ENCODE measurements at places on chromosomes 13 and 19. TPM values are rescaled to one million over a fixed set of nuclear protein-coding genes. Genes with fewer than 3 reads are reported as not detected.

- DNase-seq: no peak
Observed at GRCh38 chr13:98879957-98880356, 97.9 kb downstream of the DOCK9 start.

DNA sequence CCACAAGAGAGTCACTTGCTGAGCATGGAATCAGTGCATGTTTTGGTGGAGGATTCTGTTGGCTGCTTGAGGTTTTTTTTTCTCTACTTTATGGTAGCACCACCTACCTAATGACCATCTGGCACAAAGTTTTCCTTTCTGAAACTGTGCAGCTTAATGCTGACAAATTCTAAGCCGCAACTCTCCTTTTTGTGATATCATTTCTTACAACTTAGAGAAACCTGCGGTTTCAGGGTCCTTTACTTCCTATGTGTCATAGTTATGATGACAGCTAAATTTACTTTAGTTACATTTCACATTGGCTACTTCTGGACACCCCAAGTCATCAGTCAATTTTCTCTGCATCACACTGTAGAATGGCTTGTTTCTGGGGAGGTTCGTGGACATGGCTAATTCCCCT, 115.4 kb upstream of the TMTC4 start:
- no peak for DNase-seq

DNA sequence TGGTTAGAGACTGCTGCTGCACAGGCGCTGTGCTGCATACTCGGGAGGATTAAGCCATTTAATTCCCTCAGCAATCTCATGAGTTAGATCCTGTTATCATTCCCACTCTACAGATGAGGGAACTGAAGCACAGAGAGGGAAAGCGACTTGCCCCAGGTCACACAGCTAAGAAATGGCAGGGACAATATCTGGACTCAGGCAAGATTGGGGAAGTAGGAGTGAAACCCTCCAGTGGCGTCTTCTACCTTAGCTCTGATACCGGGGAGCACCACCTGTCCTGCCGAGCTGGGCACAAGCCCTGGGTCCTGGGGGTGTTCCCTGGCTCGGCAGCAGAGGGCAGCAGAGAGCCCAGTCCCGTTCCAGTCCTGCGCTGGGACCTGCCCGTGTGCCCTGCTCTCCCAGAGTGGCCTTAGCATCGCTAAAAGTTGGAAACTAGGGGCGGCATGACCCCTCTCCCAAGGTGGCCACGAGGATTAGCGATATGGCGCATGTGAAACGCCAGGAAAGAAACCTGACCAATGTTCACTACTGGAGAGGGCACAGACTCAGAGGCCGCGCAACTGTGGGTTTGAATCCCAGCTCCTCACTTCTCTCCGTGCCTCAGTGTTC, 20.5 kb downstream of the CYTH2 start:
- DNase-seq: peak; percentile 85

DNA sequence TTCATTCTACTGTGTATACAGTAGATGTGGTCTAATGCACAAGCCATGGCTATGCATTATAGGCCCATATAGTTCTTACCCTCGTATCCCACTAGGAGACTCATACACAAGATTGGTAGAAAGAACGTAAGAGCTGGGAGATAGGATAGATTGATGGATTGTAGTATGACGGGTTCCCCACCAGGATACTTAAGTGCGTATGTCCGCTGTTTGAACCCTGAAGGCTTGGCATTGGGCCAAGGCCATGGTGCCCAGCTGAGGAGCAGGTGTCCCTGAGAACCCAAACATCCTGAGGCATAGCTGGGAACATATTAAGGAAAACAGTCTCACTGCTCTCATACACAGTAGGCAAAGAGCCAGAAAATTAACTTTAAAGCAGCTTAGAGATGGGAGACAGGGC, 617.5 kb upstream of the KLF12 start:
- DNase-seq: no peak

DNA sequence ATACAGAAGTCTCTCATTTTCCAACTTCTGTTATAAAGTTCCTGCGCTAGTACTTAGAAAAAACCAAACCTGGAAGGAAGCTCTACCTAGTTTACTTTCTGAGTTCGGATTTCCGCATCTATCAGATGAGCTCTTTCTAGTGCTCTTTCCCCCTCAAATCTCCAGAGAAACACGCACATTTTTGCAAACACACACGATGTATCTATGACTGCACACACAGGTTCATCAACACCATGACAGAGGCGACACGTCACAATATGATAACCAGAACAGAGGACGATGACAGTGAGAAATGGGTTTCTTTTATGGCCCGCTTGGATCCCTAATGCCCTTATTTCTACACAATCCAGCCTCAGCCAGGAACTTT, 629 bp upstream of the LRRC63 start:
- DNase-seq: no peak

DNA sequence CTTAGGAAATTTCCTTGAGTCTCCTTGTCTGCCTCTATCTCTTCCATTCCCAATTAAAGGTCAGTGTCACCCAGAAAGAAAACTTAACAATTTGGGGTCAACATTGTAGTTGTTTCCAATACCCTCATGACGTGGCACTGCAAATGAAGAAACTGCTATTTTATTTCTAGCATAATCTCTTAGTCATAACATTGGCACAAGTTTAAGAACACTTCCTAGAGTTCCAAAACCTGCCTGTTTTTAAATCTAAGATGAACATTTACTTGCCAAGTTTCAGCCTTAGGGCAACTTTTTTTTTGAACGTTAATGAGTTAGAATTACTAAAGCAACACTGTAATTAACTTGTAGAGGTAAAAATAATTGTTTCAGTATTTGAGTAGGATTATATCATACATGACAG, 108.0 kb downstream of the LMO7 start:
- DNase-seq: no peak

- DNase-seq: no peak
Observed at GRCh38 chr19:17673937-17674799, 14.0 kb downstream of the UNC13A start.

GRCh38 chr19:3591876-3592613, 6.8 kb downstream of the GIPC3 start:
- no peak for DNase-seq

DNA sequence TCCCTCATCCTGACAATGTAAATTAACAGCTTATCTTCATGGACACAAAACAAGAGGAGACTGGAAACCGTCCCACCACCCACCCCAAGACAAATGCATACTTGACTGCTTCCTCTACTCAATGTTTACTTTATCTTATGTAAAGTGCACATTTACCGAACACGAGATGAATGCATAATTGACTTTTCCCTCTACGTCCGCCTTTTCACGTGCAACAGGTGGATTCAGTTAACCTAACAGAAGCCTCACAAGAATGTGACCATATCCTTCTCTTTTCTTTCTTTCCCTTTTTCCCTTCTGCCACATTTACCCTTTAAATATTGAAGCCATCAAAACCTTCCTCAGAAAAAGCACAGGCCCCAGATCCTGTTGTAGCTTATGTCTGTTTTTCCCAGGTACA, 468.0 kb downstream of the UQCRFS1 start:
- DNase-seq: no peak

- DNase-seq: no peak
Observed at GRCh38 chr13:95201814-95202651, 99.2 kb downstream of the ABCC4 start.

DNA sequence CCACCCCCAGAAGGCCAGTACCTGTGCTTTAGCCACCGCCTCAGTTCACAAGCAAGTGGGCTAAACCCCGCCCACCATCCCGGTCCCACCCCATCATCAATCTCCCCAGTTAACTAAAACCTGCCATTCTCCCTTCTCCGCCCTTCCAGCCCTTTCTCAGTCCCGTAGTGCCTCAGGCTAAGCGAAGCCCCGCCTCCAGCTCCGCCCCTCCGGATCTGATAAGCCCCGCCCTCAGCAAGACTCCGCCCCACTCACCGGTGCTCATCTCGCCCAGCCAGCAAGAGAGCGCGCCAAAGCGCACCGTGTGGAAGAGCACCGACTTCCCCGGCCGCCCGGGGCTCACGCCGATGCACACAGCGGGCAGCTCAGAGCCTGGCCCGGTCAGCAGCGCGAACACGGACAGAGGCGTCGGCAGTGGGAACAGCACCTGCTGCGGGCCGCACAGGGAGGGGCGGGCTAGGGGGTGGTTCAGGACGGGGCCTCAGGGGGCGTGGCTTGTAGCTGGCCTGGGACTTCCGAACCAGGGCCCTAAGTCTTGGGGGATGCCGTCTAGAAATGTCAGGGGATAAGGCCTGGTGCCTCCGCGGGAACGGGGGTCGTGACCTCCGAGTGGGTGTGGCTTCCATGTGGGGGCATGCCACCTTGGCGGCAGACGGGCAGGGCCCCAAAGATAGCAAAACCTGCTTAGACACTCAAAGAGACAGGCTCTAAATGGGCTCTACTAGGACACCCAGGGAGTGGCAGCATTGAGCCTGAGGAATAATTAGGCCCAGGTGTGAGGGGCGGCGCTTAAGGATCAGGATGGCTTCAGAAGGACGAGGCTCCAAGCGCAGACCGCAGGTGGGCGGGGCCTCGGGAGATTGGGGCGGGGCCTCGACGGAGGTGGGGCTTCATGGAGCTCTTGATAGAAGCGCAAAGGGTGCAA, 21.4 kb downstream of the MAP4K1 start:
- no peak for DNase-seq

- no peak for DNase-seq
Observed at GRCh38 chr13:43782686-43783085, 4.1 kb downstream of the ENOX1 start.

GRCh38 chr19:43452582-43452981, 12.8 kb downstream of the LYPD3 start:
- no peak for DNase-seq

GRCh38 chr19:2043251-2043641, 7.8 kb downstream of the MKNK2 start:
- peak; percentile 77 for DNase-seq

- peak; percentile 66 for DNase-seq
Observed at GRCh38 chr13:43664700-43665191, 122.0 kb downstream of the ENOX1 start.

- DNase-seq: no peak
Observed at GRCh38 chr13:113509989-113510388, 19.5 kb upstream of the DCUN1D2 start.

DNA sequence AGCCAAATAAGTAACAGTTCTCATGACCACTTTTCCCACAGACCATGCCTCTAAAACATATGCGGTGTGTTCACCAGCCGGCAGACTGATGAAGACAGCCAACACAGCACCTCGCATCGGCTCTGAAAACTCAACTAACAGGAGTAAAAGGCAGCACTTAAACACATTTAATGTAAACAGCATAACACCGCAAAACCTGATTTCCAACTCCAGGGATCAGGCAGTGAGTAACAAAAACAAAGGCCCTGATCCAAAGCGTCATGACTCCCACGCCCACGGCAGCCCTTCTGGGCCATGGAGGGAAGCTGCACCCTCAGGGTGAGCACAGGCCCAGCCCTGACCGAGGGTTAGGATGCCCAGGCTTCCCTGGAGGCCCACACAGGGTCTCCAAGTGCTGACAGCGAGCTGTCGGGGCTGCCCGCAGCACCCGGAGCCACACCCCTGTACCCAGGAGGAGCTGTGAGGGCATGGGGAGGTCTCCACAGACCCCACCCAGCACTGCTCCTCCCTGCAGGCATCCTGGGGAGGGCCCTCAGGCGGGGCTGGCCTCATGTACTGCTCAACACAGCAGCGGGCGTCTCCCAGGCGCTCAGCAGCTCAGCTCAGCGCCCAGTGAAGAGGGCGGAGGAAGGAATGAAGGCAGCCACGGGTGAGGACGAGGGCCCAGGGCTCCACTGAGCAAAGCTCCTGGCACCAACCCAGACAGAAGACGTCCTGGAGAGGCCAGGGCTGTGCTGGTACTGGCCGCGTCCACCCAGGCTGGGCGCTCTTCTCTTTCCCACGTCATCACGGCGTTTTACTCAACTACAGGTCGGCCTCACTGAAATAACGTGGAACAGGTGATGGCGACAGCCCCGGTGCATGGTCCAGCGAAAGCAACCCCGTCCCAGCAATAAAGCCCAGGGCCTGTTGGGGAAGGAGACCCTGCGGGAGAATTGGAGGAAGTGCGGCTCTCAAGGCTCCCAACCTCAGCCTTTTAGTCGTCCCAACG, 53.7 kb downstream of the RASA3 start:
- DNase-seq: peak; percentile 71

GRCh38 chr13:42380420-42381164, 108.6 kb downstream of the AKAP11 start:
- DNase-seq: no peak

DNA sequence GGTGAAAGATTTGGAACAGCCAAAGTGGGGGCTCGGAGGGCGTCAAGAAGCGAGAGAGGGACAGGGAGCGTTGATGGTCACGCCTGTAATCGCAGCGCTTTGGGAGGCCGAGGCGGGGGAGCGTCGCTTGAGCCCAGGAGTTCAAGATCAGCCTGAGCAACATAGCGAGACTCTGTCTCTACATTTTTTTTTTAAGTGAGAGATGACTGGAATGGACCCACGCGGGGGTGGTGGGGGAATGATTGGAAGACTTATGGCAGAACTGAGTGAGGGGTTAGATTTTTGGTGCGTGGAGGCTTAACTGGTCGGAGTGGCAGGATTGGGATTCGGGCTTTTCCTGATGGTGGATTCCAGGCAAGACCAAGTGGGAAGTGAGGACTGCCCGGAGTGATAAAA, 725 bp downstream of the PSMD8 start:
- no peak for DNase-seq

DNA sequence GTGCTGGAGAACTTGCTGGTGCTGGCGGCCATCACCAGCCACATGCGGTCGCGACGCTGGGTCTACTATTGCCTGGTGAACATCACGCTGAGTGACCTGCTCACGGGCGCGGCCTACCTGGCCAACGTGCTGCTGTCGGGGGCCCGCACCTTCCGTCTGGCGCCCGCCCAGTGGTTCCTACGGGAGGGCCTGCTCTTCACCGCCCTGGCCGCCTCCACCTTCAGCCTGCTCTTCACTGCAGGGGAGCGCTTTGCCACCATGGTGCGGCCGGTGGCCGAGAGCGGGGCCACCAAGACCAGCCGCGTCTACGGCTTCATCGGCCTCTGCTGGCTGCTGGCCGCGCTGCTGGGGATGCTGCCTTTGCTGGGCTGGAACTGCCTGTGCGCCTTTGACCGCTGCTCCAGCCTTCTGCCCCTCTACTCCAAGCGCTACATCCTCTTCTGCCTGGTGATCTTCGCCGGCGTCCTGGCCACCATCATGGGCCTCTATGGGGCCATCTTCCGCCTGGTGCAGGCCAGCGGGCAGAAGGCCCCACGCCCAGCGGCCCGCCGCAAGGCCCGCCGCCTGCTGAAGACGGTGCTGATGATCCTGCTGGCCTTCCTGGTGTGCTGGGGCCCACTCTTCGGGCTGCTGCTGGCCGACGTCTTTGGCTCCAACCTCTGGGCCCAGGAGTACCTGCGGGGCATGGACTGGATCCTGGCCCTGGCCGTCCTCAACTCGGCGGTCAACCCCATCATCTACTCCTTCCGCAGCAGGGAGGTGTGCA, 587 bp downstream of the S1PR4 start:
- DNase-seq: no peak

GRCh38 chr13:32650705-32651311, 64.6 kb downstream of the PDS5B start:
- no peak for DNase-seq

GRCh38 chr13:43731296-43731695, 55.5 kb downstream of the ENOX1 start:
- DNase-seq: no peak

SMIM44 gene
- not detected for total RNA-seq

PGLYRP2 gene
- total RNA-seq: not detected

GDF15 gene
- total RNA-seq: 2.4 TPM

UBL3 gene
- total RNA-seq: 40.2 TPM

KPTN gene
- total RNA-seq: 4.7 TPM

DLL3 gene
- not detected for total RNA-seq

CYP2S1 gene
- total RNA-seq: 0.49 TPM

RYR1 gene
- total RNA-seq: 2.8 TPM

SULT2A1 gene
- not detected for total RNA-seq

RNF17 gene
- 1.4 TPM for total RNA-seq

RASIP1 gene
- 4.9 TPM for total RNA-seq

IRGQ gene
- 18.5 TPM for total RNA-seq

OR4F17 gene
- not detected for total RNA-seq

KLK6 gene
- not detected for total RNA-seq

GAS6 gene
- total RNA-seq: 34.4 TPM

Data from sigmoid colon (tissue), 7 donors.